ENCODE measurements at places on chromosomes 2 and 18.

DNA sequence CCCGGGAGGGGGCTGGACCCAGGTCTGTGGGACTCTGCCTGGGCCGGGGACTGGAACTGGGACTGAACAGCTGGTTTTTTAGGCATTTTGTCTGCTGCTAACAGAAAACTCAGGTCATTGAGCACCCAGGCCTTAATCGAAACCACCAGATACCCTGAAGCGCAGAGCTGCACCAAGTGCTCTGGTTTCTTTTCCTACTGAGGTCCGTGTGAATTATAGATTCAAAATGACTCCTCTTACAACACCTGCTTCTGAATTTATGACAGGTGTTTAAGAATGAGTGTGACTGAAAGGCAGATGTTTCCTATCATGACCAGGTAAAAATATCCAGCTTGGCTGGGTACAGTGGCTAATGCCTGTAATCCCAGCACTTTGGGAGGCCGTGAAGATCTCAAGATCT lies 47.8 kb downstream of the TRAPPC12 start:
- no peak overlapping the region for H3K4me3 ChIP-seq
- H3K27me3 ChIP-seq, result no peaks in the 10 kb centered on the region
- H3K36me3 ChIP-seq, result peaks cover 99% of the 10 kb centered on the region
- H3K4me1 ChIP-seq, result no peaks in the 10 kb centered on the region
- DNase-seq, result no peak
- no peak overlapping the region for H3K27ac ChIP-seq

GRCh38 chr2:145547620-145548019 lies 1027.7 kb upstream of the ZEB2 start:
- DNase-seq, result no peak
- H3K4me3 ChIP-seq, result no peak overlapping the region
- no peaks in the 10 kb centered on the region for H3K27me3 ChIP-seq
- no peaks in the 10 kb centered on the region for H3K4me1 ChIP-seq

GRCh38 chr2:36915627-36916026 lies 50.7 kb downstream of the STRN start:
- no peaks in the 10 kb centered on the region for H3K27me3 ChIP-seq
- H3K27ac ChIP-seq, result no peak overlapping the region
- H3K4me1 ChIP-seq, result no peaks in the 10 kb centered on the region
- H3K36me3 ChIP-seq, result no peaks in the 10 kb centered on the region

GRCh38 chr2:160407393-160408172 lies 86.0 kb downstream of the RBMS1 start:
- peak overlapping the region; percentile 100 for H3K27ac ChIP-seq
- H3K36me3 ChIP-seq, result no peaks in the 10 kb centered on the region

DNA sequence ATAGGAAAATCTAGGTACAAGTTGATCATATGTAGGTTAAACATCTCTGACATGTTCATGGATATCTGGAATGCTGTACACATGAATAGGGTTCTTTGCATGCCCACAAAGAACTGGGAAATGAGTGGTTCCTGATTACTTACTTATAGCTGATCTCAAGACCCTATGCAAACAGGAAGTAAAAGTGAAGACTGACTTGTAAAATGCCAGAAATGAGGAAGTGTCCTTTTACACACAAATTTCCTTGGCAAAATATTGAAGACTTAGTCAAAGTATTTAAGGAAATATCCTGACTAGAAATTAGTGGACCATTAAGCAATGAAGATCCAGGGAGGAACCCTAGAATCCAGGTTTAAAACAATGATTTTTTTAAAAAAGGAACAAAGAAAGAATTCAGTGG lies 203.7 kb upstream of the DLGAP1 start:
- no peaks in the 10 kb centered on the region for H3K27me3 ChIP-seq
- no peak overlapping the region for H3K27ac ChIP-seq
- no peaks in the 10 kb centered on the region for H3K36me3 ChIP-seq

- no peak for DNase-seq
- peaks cover 11% of the 10 kb centered on the region for H3K4me1 ChIP-seq
- no peak overlapping the region for H3K27ac ChIP-seq
- H3K27me3 ChIP-seq, result peaks cover 16% of the 10 kb centered on the region
- H3K36me3 ChIP-seq, result no peaks in the 10 kb centered on the region
- H3K4me3 ChIP-seq, result no peak overlapping the region
Observed at GRCh38 chr2:106546391-106546990, 59.3 kb downstream of the CD8B2 start.

DNA sequence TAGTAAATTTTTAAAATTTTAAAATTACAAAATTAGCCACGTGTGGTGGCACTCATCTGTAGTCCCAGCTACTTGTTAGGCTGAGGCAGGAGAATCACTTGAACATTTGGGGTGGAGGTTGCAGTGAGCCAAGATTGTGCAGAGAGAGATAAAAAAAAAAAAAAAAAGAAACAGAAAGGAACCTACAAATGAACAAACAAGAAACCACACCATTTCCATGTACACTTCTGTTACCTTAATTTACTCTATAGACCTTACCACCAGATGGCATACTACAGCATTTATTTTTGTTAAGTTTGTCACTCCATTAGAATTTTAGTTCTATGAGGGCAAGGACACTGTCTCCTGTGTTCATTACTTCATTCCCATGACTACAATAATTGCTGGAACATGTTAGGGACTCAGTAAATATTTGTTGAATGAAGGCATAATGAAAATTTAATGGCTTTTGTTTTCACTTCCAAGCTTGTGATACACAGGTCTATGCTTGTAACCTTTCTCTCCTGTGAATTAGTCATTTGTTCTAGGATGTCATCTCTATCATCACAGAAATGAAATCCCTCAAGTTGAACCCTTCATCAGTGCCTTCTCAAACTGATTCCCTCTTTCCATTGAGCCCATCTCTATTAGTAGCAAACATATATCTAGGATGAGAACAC lies 76.0 kb downstream of the ARHGAP15 start:
- no peak for DNase-seq
- no peak overlapping the region for H3K27ac ChIP-seq
- H3K27me3 ChIP-seq, result no peaks in the 10 kb centered on the region
- H3K4me1 ChIP-seq, result peaks cover 4% of the 10 kb centered on the region

Measured in spleen (tissue), 13 donors.